Natural killer cell (primary cell): ENCODE measurements at places on chromosomes 2 and 18. TPM values are rescaled to one million over a fixed set of nuclear protein-coding genes. Genes with fewer than 3 reads are reported as not detected.

Gene IL36B
- total RNA-seq, result not detected

- DNase-seq, result no peak
Observed at GRCh38 chr2:47558768-47559684, 156.1 kb downstream of the MSH2 start.

DNA sequence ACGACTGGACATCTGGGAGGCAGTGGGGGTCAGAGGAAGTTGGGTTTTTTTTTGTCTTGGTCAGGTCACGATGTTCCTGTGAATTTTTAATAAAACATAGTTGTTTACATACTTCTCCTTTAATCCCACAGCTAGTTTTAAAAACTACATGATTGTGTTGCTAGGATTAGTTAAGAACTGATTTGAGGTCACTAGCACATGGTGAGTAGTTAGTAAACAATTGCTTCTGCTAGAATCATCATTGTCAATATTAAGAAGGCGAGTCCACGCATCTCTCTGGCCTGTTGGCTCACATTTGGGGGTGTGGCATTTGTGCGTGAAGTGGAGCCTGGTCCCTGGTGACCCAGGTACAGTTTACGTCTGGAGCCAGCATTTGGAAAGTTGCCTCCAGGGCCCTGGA, 59.4 kb downstream of the AGAP1 start:
- DNase-seq, result no peak

GRCh38 chr18:615773-616172, 19.0 kb downstream of the CLUL1 start:
- DNase-seq, result no peak

Gene CD8B
- 22.7 TPM for total RNA-seq
